Activated CD8-positive, alpha-beta T cell treated with anti-CD3 and anti-CD28 coated beads, Interleukin-2, amount 10 ng/mL, durations not matched to agents 7 days and 5 days (primary cell): ENCODE measurements at places on chromosomes 2 and 18.

GRCh38 chr2:73968357-73968937 lies 16.3 kb upstream of the TET3 start:
- no peaks in the 10 kb centered on the region for H3K27me3 ChIP-seq
- no peaks in the 10 kb centered on the region for H3K36me3 ChIP-seq
- no peak overlapping the region for H3K4me3 ChIP-seq
- peaks cover 57% of the 10 kb centered on the region for H3K4me1 ChIP-seq

- H3K27me3 ChIP-seq: no peaks in the 10 kb centered on the region
- DNase-seq: no peak
- H3K4me1 ChIP-seq: peaks cover 11% of the 10 kb centered on the region
- H3K36me3 ChIP-seq: peaks cover 52% of the 10 kb centered on the region
- no peak overlapping the region for H3K4me3 ChIP-seq
- H3K27ac ChIP-seq: no peak overlapping the region
These were observed 54.2 kb downstream of the MGAT4A start for GRCh38 chr2:98676742-98677141.

DNA sequence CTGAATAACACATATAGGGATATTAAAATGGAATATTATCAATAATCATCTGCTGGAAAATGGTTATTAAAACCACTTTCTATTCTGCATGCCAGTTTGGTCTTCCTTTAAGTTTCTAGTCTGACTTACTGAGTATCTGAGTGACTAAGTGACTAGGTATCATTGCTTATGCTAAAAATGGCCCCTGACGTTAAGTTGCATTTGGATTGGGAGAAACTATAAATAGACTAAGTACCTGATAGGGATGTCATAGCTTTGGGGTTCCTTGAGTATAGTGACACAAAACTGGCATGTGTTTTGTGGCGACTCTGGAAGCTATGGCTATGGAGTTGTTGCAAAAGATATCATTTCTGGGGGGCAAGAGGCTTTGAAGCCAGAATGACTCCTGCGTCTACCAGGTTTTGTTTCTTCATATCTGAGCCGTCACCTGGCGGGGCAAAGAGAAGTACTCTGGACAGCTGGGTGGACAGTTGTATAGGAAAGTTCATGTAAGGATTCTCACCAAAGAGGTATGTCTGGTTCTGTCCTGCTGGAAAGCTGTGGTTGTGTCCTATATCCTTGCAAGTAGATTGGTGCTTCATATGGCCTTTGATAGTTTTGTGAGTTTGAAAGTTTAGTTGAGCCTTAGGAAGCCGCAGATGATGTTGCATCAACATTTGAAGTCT lies 17.9 kb downstream of the ITGAV start:
- H3K27ac ChIP-seq: no peak overlapping the region
- no peaks in the 10 kb centered on the region for H3K27me3 ChIP-seq
- H3K4me3 ChIP-seq: no peak overlapping the region
- H3K36me3 ChIP-seq: peaks cover 4% of the 10 kb centered on the region

- H3K4me3 ChIP-seq: no peak overlapping the region
- peaks cover 29% of the 10 kb centered on the region for H3K27me3 ChIP-seq
- H3K36me3 ChIP-seq: no peaks in the 10 kb centered on the region
- no peak overlapping the region for H3K27ac ChIP-seq
- H3K4me1 ChIP-seq: peaks cover 12% of the 10 kb centered on the region
These were observed 7.1 kb upstream of the NAPG start for GRCh38 chr18:10518595-10519255.

- no peak overlapping the region for H3K4me3 ChIP-seq
- H3K27me3 ChIP-seq: peaks cover 7% of the 10 kb centered on the region
- H3K4me1 ChIP-seq: no peaks in the 10 kb centered on the region
- no peak overlapping the region for H3K27ac ChIP-seq
- DNase-seq: no peak
These were observed 152.8 kb upstream of the STK17B start for GRCh38 chr2:196324211-196324610.

DNA sequence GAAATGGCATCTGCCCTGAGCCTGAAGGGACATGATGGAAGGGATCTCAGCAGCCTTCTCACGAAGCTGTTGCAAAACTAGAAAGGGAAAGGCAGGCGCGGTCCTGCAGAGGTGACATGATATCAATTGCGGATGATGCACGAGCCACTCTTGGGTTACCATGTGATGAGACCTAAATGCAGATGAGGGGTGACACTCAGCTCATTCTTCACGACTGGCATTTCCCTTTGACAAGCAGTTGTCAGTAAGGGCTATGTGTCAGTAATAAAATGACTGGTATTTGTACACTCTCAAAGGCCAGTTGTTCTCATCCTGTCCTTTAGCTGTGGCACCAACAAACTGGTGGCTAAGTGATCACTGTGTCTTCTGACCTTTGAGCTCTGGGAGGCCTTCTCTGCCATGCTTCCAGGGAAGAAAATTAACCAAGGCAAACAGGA lies 273.6 kb downstream of the ETAA1 start:
- H3K27me3 ChIP-seq: no peaks in the 10 kb centered on the region
- DNase-seq: no peak
- no peaks in the 10 kb centered on the region for H3K4me1 ChIP-seq
- no peak overlapping the region for H3K4me3 ChIP-seq
- no peaks in the 10 kb centered on the region for H3K36me3 ChIP-seq
- no peak overlapping the region for H3K27ac ChIP-seq
